Activated CD4-positive, alpha-beta T cell treated with anti-CD3 and anti-CD28 coated beads, Interleukin-2, amount 10 ng/mL, durations not matched to agents 24 days and 14 days (primary cell): ENCODE measurements at places on chromosomes 11 and 22. TPM values are rescaled to one million over a fixed set of nuclear protein-coding genes. Genes with fewer than 3 reads are reported as not detected.

- no peak overlapping the region for H3K4me3 ChIP-seq
- no peaks in the 10 kb centered on the region for H3K36me3 ChIP-seq
- DNase-seq = peak; percentile 75
- H3K27me3 ChIP-seq = peaks cover 33% of the 10 kb centered on the region
- H3K4me1 ChIP-seq = peaks cover 58% of the 10 kb centered on the region
These were observed 16.5 kb downstream of the ZBTB16 start for GRCh38 chr11:114075891-114076441.

DNA sequence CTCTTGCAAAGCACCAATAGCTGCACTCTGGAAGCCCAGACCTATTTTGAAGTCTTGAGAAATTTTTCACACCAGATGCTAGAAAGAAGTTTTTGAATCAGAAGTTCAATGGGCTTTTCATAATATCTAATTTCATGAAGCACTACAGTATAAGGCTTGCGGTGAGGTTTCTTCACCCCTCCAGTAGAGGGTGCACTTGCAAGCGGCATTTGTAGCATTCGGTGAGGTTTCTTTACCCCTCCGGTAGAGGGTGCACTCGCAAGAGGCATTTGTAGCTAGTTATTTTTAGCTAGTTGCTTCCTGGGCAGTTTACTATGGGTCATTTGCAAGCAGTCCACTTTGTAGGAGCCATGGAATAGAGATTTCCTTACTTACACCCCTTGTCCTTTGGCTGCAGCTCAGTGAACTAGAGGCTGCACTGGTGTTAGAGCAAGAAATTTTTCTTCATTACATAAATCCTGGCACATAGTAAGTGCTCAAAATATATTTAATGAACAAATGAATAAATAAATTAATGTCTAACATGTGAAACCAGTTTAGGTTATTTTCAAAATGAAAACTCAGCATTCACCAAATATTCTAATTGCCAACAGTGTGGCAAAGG lies 7.8 kb upstream of the NOX4 start:
- H3K4me3 ChIP-seq = no peak overlapping the region
- no peaks in the 10 kb centered on the region for H3K27me3 ChIP-seq
- no peaks in the 10 kb centered on the region for H3K4me1 ChIP-seq
- no peak for DNase-seq

- no peak overlapping the region for H3K27ac ChIP-seq
- DNase-seq = no peak
- no peaks in the 10 kb centered on the region for H3K36me3 ChIP-seq
- H3K4me1 ChIP-seq = peaks cover 7% of the 10 kb centered on the region
- no peaks in the 10 kb centered on the region for H3K27me3 ChIP-seq
- H3K4me3 ChIP-seq = no peak overlapping the region
These were observed 18.7 kb upstream of the GNB1L start for GRCh38 chr22:19873138-19873959.

GRCh38 chr11:86274503-86274902 lies 27.5 kb upstream of the HIKESHI start:
- no peak overlapping the region for H3K4me3 ChIP-seq
- H3K36me3 ChIP-seq = peaks cover 84% of the 10 kb centered on the region
- peaks cover 39% of the 10 kb centered on the region for H3K4me1 ChIP-seq
- peak overlapping the region; percentile 27 for H3K27ac ChIP-seq
- peak; percentile 54 for DNase-seq

GRCh38 chr11:45885921-45886721 lies 670 bp downstream of the MAPK8IP1 start:
- no peak overlapping the region for H3K27ac ChIP-seq
- no peak for DNase-seq
- no peaks in the 10 kb centered on the region for H3K36me3 ChIP-seq

- DNase-seq = no peak
- no peaks in the 10 kb centered on the region for H3K36me3 ChIP-seq
- no peaks in the 10 kb centered on the region for H3K4me1 ChIP-seq
- H3K4me3 ChIP-seq = no peak overlapping the region
- no peaks in the 10 kb centered on the region for H3K27me3 ChIP-seq
These were observed 36.4 kb upstream of the MUC5AC start for GRCh38 chr11:1121331-1121812.

DNA sequence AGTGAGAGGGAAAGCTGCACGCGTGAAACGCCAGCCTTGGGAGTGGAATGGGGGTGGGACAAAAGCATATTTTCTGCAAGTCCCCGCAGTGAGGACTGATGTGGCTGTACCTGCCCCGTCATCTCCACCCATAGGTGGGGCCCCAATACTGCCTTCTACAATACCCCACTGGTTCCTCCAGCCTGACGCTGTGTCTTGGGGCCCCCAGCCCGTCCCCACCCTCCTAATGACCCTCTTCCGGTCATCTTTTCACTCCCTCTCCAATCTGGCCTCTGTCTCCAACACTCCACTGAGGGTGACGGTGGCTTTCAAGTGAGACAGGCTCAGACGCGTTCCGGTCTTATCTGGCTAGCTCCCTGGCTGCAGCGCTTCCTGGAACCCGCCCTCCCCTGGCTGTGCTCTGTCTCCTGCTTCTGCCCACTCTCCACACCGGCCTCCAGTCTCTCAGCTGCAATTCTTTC lies 104.2 kb downstream of the MICAL3 start:
- H3K27me3 ChIP-seq = no peaks in the 10 kb centered on the region
- H3K36me3 ChIP-seq = no peaks in the 10 kb centered on the region
- no peak overlapping the region for H3K4me3 ChIP-seq
- no peak for DNase-seq
- H3K27ac ChIP-seq = no peak overlapping the region

DNA sequence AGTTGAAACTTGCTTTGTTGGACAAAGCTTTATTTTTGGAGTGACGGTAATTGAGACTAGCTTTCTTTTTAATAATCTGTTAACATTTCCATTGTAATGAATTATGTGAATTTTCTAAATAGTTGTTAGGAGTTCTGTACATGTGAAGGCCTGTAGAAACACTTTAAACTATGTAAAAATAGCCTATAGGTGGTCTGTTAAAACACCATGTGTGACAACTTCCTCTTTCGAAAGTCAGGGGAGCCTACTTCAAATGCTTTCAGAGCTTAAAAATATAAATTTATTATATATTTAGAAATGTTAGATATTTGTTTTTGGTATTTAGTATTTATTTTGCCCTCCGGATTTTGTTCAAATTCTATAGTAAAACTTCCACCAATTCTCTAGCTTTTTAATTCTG lies 28.7 kb downstream of the DDIAS start:
- H3K36me3 ChIP-seq = peaks cover 35% of the 10 kb centered on the region
- DNase-seq = no peak
- H3K4me1 ChIP-seq = peaks cover 13% of the 10 kb centered on the region
- no peak overlapping the region for H3K4me3 ChIP-seq
- H3K27ac ChIP-seq = no peak overlapping the region

GRCh38 chr11:29119116-29119515 lies 897.7 kb downstream of the KCNA4 start:
- no peaks in the 10 kb centered on the region for H3K4me1 ChIP-seq
- H3K36me3 ChIP-seq = no peaks in the 10 kb centered on the region
- no peak for DNase-seq
- H3K27ac ChIP-seq = no peak overlapping the region
- H3K4me3 ChIP-seq = no peak overlapping the region

The HSPB2 gene
- not detected in 2 replicates for total RNA-seq

The POU2F3 gene
- 0.14 TPM in 1 of 2 replicates, not detected in the other for total RNA-seq

The MUC6 gene
- total RNA-seq = not detected in 2 replicates

The KCNQ1 gene
- 6.4 TPM in 2 replicates for total RNA-seq

The SCUBE1 gene
- total RNA-seq = not detected in 2 replicates
